ENCODE measurements at places on chromosomes 11 and 22. TPM values are rescaled to one million over a fixed set of nuclear protein-coding genes. Genes with fewer than 3 reads are reported as not detected.

SNX19 gene
- 42.4 TPM for total RNA-seq

PAX6 gene
- total RNA-seq: 0.34 TPM

HBG1 gene
- not detected for total RNA-seq

ZNF280B gene
- not detected for total RNA-seq

SMIM38 gene
- total RNA-seq: 0.32 TPM

CRYBB2 gene
- not detected for total RNA-seq

UBQLN3 gene
- 0.16 TPM for total RNA-seq

PATE4 gene
- not detected for total RNA-seq

ACTN3 gene
- total RNA-seq: 0.32 TPM

BIK gene
- total RNA-seq: not detected

DENND5A gene
- 135 TPM for total RNA-seq

WNT11 gene
- not detected for total RNA-seq

UBTFL1 gene
- total RNA-seq: not detected

OR8A1 gene
- not detected for total RNA-seq

PHF21B gene
- total RNA-seq: under 0.01 TPM

RELT gene
- 1.0 TPM for total RNA-seq

CHKB gene
- 21.3 TPM for total RNA-seq

CPT1B gene
- 4.4 TPM for total RNA-seq

FZD4 gene
- 33.6 TPM for total RNA-seq

SNU13 gene
- total RNA-seq: 69.0 TPM

SLC6A5 gene
- not detected for total RNA-seq

TSSK2 gene
- total RNA-seq: not detected

LMO1 gene
- not detected for total RNA-seq

C11orf87 gene
- total RNA-seq: 0.16 TPM

F2 gene
- 0.16 TPM for total RNA-seq
